ENCODE measurements at places on chromosomes 3 and 15. TPM values are rescaled to one million over a fixed set of nuclear protein-coding genes. Genes with fewer than 3 reads are reported as not detected.

The CHRM5 gene
- not detected for total RNA-seq

The GPR15 gene
- not detected for total RNA-seq

GRCh38 chr3:99789011-99789721 lies 28.5 kb upstream of the CMSS1 start:
- no peaks in the 10 kb centered on the region for H3K27me3 ChIP-seq
- H3K27ac ChIP-seq: no peak overlapping the region
- H3K36me3 ChIP-seq: no peaks in the 10 kb centered on the region
- no peaks in the 10 kb centered on the region for H3K4me1 ChIP-seq
- H3K4me3 ChIP-seq: no peak overlapping the region

DNA sequence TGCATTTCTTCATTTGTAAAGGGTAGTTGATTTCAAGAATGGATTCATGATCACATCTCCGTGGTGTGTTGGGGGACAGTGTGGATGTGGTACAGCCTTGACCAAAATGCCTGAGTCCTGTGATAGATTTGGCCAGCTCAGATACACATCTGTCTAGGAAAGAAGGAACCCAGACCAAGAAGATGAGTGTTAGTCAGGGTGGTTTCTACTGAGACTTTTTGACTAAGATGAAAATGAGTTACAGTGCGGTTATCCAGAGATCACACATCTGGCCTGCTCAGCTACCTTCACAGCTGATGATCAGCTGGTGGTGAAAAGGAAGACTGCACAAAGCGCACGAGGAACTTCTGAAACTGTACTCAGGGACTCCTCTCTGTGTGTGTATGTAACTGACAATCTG lies 68.0 kb downstream of the FNDC3B start:
- no peak overlapping the region for H3K4me3 ChIP-seq
- DNase-seq: no peak
- peak overlapping the region; percentile 61 for H3K27ac ChIP-seq
- no peaks in the 10 kb centered on the region for H3K27me3 ChIP-seq
- peaks cover 70% of the 10 kb centered on the region for H3K36me3 ChIP-seq

DNA sequence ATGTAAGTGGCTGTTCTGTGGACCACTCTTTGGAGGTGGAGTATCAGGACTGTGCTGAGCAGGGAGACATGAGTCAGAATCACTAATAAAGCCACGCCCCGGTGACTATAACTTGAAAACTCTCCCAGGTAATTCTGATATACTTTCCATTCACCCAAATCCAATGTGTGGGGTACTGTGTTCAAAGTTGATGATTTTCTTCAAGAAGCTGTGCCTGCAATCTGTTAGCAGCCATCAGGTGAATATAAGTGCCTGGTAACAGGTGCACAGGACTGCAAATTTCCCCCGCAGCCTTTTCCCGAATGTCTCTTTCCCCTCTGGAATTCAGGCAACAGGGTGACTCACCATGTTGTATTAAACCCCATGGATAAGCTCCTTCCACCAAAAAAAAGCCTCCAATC lies 17.0 kb downstream of the MAGI1 start:
- H3K27ac ChIP-seq: peak overlapping the region; percentile 73
- peak; percentile 32 for DNase-seq
- H3K27me3 ChIP-seq: no peaks in the 10 kb centered on the region
- H3K4me3 ChIP-seq: peak overlapping the region; percentile 66
- no peaks in the 10 kb centered on the region for H3K36me3 ChIP-seq
- peaks cover 30% of the 10 kb centered on the region for H3K4me1 ChIP-seq

- no peaks in the 10 kb centered on the region for H3K27me3 ChIP-seq
- no peak for DNase-seq
- no peaks in the 10 kb centered on the region for H3K4me1 ChIP-seq
- no peak overlapping the region for H3K27ac ChIP-seq
- no peaks in the 10 kb centered on the region for H3K36me3 ChIP-seq
- H3K4me3 ChIP-seq: no peak overlapping the region
Measured at GRCh38 chr3:3031326-3031725, 78.8 kb downstream of the IL5RA start.

DNA sequence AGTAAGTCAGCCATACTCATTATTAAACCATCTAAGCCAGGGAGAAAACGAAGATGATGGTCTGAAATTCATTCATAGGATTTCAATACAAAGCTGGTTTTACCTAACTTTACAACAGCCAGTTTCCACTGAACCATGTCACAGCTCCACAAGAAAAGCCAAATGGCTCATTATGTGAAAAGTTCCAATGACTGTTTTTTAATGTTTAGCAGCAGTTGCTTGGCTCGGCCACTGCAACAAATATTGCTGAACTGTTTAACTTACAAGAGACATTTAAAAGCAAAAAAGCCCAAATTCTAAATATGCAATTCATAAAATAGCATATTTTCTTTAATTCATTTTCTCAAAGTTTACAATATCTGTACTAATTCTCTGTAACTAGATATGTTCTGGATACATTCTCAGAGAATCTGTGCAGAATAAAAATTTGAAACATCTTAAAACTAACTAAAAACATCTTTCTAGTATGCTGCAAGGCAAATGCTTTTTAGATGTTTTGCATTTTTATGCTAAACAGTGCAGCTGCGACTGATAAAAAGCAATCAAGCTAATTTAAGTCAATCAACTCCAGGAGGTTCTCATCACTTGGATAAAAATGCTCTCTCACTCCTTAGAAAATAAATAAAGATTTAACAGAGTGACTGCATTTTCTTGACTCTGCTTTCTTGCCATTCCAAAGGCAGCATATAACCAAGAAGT lies 356.5 kb downstream of the ERC2 start:
- no peak for DNase-seq
- peaks cover 43% of the 10 kb centered on the region for H3K27me3 ChIP-seq
- no peaks in the 10 kb centered on the region for H3K4me1 ChIP-seq

GRCh38 chr3:195921334-195921791 lies 13.0 kb upstream of the TNK2 start:
- H3K36me3 ChIP-seq: no peaks in the 10 kb centered on the region
- peaks cover 24% of the 10 kb centered on the region for H3K27me3 ChIP-seq
- H3K27ac ChIP-seq: no peak overlapping the region
- no peaks in the 10 kb centered on the region for H3K4me1 ChIP-seq
- no peak for DNase-seq

DNA sequence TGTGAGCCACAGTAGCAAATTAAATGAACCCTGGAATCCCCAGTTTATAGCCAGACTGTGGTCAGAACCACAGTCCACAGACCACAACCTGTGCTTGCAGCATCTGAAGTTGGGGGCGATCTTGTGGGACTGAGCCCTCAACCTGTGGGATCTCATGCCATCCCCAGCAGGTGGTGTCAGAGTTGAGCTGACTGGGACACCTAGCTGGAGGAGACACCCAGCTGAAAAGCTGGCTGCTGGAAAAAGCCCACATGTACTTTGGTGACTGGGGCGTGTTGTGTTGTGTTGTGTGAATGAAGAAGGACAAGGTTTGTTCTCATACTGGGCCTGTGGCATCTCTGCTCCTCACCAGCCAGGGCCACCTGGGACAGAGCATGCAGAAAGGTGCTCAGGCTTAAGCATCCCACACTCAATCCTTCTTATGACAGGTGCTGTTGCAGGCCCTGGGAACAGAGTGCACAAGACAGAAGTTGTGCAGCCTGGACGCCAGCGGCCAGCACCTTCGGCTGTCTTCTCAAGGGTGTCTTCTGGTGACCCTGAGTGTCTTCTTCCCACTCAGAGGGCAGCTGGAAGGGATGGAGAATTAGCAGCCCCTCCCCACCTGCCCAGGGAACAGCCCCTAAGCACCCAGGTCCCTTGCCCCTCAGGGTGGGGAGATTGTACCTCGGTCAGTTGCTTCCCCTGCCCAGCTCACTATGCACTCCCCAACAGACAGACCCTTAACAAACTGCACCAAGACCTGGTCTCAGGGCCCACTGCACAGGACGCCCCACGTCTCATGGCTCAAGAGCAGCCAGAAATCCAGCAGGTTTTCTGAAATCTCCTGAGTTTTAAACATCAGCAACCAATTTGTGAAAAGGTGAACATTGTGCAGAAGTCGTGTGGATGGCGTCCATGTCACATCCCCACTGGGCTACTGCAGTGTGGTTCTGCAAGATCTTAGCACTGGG lies 2.2 kb upstream of the UROC1 start:
- H3K36me3 ChIP-seq: no peaks in the 10 kb centered on the region
- no peak overlapping the region for H3K4me3 ChIP-seq
- no peak overlapping the region for H3K27ac ChIP-seq
- DNase-seq: no peak

- no peak overlapping the region for H3K4me3 ChIP-seq
- no peaks in the 10 kb centered on the region for H3K4me1 ChIP-seq
Measured at GRCh38 chr15:47196048-47196447, 521.3 kb upstream of the SEMA6D start.

Data from Calu3 (cell line).